Naive thymus-derived CD8-positive, alpha-beta T cell (primary cell): ENCODE measurements at places on chromosomes 1 and 21.

DNA sequence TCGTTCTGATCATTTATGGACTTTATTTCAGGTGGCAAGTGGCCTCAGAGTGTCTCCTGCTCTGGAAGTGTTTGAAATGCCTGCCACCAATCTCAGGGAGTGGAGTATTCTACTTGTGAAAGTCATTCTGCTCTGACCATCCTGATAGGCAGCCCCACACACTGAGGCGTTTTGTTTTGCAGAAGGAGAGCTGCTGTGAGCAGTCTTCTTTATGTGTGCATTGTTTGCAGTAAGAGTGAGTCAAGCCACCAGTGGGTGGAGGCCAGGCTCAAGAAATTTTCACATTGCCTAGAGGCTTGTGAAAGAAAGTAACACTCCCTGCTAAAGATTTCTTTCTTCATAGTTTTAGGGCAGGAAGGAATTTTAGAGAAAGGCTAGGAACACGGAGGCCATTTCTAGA is 204.4 kb downstream of the SLC35F3 start:
- DNase-seq: no peak

GRCh38 chr1:223482766-223483165 is 89.6 kb downstream of the CCDC185 start:
- no peak for DNase-seq

DNA sequence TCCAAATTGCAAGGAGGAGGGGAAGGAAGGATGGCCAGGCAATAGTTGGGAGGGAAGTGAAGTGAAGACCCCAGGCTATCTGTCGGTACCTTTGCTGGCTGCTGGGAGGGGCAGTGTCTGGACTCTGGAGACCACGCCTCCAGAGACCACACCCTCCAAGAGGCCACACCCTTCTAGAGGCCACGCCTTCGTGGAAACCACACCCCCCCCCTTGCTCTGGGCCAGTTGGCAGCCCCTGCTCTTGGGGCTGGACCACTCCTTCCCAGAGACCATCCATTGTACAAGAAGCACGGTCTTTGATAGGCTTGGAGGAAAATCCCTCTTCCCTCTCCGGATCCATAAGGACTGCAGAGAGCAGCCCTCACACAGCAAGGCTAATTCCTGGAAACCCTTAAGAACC is 73.1 kb downstream of the RYR2 start:
- DNase-seq: no peak

GRCh38 chr1:85282424-85282823 is 6.0 kb upstream of the BCL10 start:
- DNase-seq: no peak

GRCh38 chr1:228347181-228347580 is 59.5 kb downstream of the TRIM11 start:
- no peak for DNase-seq

GRCh38 chr1:31470794-31471315 is 57.8 kb downstream of the SERINC2 start:
- no peak for DNase-seq

DNA sequence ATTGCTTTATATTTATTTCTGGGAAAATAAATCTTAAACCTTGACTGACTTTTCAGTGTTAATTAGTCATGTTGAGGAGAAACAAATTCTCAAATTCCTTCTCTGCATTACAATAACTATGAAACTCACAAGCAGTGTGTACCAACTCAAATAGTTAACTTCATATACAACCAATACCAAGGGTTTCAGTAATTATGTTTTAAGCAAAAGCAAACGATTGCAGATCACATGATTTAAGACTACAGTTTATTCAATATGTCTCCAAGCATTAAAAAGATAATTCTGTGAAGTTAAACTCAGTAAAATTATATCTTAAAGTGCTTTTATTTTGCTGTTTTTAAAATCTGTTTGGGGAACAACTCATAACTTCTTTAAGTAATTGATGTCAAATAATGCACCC is 28.6 kb downstream of the PCSK9 start:
- no peak for DNase-seq
